Fibroblast of mammary gland (primary cell): ENCODE measurements at places on chromosomes 4 and X.

- no peak for DNase-seq
Observed at GRCh38 chrX:143466130-143466529, 51.1 kb downstream of the SPANXN3 start.

DNA sequence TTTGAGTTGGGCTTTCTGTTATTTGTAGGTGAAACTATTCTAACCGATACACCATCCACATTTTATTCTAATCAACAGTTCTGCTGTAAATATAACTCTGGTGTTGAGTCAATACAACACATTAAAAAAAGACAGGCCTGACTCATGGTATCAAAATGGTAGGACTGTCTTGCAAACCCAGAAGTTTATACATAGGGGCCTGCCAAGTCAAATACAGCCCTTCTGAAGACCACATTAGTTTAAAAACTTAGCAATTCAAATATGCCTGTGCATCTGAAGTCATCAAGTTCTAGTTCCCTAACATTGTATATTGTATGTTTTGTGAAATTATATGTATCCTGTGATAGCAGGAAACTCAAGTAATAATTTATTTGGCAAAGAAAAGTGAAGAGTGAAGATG is 24.4 kb upstream of the PDE5A start:
- DNase-seq: peak; percentile 47

DNA sequence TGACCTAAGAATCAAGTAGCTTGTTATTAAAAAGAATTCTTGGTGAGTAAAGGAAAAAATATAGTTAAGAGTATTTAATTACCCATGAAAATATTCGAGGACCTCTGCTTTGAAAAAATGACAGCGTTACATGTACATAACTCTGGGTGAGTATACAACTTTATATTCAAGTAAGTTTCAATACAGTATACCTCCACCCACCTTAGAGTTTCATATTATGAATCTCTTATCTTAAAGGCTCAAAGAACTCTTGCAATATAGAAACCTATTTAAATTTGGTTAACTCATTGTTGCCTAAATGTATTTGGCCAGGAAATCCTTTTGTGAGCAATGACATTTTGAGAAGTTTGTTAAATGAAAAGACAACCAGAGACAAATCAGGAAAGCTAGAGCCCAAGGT is 138.2 kb downstream of the QDPR start:
- DNase-seq: no peak

DNA sequence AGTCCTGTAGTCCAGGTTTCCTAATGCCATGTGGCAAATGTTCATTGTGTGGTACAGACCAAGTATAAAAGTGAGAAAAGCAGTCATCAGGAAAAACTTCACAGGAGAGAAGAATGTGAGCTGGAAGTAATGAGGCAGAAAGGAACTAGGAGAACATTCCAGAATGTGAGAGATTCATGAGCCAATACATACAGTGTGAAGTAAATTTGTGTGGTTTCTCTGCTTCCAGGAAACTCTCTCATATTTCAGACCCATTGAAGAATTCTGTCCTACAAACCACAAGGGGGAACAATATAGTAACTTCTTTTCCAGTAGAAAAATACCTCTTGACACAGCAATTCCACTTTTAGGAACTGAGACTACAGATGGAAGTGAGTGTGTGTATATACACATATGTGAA is 136.5 kb downstream of the RNF150 start:
- peak; percentile 41 for DNase-seq

DNA sequence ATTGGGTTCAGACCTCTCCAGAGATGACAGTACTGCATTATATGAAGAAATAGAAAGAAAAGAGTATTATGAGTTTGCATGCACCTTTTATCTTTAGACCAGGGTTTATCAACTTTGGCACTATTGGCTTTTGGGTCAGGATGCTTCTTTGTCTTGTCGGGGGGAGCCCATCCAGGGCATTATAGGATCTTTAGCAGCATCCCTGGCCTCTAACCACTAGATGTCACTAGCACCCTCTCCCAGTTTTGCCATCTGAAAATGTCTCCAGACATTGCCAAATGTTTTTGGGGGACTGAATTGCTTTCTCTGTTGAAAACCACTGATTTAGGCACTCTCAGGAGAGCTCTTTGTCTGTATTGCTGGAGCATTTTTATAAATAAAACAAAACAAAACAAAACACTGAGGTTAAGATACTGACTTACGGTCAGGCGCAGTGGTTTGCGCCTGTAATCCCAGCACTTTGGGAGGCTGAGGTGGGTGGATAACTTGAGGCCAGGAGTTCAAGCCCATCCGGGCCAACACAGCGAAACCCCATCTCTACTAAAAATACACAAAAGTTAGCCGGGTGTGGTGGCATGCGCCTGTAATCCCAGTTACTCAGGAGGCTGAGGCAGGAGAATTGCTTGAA is 23.6 kb downstream of the CA5B start:
- DNase-seq: peak; percentile 48

GRCh38 chr4:183445097-183445428 is 627 bp downstream of the CDKN2AIP start:
- peak; percentile 7 for DNase-seq

- no peak for DNase-seq
Observed at GRCh38 chr4:163967263-163967662, 472.8 kb downstream of the TMA16 start.

GRCh38 chrX:123436512-123437136 is 252.5 kb downstream of the GRIA3 start:
- DNase-seq: no peak

GRCh38 chrX:123432361-123433150 is 248.5 kb downstream of the GRIA3 start:
- no peak for DNase-seq

- no peak for DNase-seq
Observed at GRCh38 chr4:71045256-71045655, 51.8 kb downstream of the DCK start.

- DNase-seq: no peak
Observed at GRCh38 chrX:45198706-45199105, 2.0 kb downstream of the DIPK2B start.

DNA sequence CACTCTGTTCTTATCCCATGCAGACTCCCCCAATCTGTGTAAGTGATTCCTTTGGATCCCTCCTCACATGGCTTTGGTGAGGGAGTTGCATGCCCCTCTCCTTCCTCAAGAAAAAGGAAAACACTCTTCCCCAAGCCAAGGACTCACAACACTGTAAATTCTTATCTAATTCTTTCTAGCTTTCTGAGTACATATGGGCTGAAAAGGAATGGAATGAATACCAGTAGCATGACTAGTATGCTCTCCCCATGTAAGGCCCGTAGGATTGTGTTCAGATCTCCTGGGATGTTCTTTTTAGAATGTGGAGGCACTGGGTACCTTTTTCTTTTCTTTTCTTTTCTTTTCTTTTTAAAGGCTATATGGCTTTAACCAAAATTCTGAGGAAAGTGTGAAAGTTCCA is 17.0 kb upstream of the MAGED1 start:
- DNase-seq: peak; percentile 35
